HuH-7.5 (cell line): ENCODE measurements at places on chromosomes 2 and 18.
A peak's percentile ranks its signal among the peaks of the same experiment; 100 is the strongest.

GRCh38 chr18:54983041-54983686, 23.9 kb upstream of the CCDC68 start:
- peak; percentile 28 for DNase-seq

- DNase-seq = peak; percentile 13
These were observed 30.8 kb downstream of the C18orf54 start for GRCh38 chr18:54388203-54389142.

DNA sequence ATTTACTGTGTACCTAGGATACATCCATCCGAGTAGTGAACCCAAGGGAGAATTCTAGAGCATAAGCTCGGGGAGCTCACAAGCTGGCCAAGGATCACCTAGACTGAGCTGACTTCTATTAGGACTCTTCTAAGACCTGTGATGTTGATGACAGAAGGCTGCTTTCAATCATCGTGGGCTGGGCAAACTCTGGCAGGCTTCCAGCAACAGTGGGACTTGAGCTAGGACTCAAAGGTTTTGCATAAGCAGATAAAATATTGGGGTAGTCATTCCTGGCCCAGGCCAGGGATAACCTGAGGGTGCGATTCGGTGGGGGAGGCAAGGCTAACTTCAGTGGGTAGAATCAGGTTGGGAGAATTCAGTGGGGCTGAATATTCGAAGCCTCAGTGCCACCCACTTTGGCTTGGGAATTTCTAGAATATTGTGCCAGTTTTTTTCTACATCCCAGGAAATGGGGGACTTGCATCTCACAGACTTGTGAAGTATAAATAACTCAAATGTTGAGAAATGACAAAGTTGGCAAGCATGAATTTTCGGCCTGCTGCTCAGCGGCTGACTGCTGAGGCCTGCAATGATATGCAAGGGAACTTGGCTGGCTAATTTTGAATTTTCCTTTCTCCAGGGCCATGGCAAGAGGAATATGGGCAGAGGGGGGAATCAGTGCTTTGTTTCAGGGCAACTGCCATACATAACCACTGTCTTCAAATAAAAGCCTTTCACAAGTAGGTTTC, 274.3 kb downstream of the PRKCE start:
- DNase-seq = no peak

DNA sequence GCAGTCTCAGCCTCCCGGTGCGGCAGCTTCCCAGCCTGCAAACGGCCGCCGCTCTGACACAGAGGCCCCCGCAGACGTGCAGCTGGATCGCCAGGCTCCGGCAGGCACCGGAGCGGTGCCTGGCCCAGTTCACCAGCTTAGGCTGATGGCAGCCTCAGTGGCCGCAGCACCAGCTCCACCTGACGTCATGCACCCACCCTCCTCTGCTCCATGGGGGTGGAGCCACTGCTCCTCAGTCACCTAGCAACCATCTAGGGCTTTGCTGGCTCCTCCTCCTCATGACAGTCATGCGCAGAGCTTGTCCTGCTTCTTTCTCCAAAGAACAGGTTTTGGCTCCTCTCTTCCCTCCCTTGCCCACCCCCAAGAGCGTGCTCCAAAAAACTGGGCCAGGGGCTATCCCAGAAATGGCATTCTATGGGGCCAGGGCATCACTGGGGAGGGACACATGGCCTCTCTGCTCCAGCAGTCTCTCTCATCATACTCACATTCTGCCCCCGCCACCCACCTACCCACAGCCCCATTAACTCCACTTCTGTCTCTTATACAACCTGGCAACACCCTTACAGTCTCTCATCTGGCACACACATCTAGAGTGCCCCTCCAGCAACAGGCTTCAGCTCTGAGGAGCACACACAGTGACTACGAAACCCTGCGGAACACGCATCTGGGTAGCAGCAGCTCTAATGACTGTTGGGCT, 5.5 kb downstream of the DCTN1 start:
- DNase-seq = no peak

- no peak for DNase-seq
These were observed 1.1 kb downstream of the ITGAV start for GRCh38 chr2:186590759-186591505.

DNA sequence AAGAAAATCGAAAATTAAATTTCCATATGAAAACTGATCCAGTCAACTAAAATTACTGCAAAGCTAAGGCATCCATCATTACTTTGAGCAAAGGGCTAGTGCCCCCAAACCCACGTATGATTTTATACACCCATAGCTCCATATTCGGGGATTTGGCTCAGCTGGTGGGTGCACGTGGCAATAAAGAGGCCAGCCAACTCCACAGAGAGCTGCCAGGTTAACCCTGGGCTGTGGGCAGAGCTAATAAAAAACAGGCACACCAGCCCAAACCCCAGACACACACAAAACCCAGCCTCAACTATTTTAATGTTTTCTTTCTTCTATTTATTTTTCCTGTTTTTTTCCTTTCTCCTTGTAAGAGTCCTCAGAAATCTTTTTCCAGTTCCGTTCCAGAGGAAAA, 151.3 kb upstream of the SOX11 start:
- no peak for DNase-seq

DNA sequence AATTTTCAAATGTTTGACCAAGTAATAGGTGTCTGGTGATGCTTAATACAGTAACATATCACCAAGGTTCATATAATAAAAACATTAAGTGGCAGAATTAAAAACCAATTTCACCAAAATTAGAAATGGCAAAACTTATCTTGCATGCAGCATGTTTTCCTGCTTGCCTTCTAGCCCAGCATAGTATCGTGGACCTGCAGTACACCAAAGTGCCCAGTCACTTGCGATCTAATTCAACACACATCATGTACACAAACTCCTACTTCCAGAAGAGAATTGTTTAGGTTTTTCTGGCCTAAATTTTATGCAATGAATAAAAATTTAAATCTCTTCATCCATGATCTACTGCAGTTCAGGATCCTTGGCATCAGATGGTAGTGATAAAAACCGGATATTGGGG, 28.9 kb downstream of the LPIN2 start:
- no peak for DNase-seq

GRCh38 chr2:9206991-9207640, 504 bp downstream of the ASAP2 start:
- DNase-seq = peak; percentile 46

GRCh38 chr2:118738524-118739308, 108.7 kb downstream of the EN1 start:
- DNase-seq = no peak

DNA sequence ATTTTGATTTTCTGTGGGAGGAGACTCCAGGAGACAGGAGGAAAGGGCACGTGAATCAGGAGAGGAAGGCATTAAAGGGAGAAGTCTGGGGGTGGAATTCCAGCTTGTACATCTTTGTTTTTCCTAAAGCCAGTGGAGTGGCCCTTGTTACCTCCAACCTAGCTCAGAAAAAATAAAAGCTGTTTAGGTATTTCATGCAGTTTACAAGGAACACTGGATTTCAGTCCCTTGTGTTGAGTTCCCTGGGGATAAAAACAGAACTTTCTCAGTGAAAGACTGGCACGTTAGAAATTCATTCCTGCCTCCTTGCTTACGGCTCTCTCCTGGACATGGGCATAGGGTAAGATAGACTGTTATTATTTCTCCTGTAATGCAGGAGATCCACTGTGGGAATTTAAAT, 170.2 kb downstream of the ZEB2 start:
- DNase-seq = no peak

DNA sequence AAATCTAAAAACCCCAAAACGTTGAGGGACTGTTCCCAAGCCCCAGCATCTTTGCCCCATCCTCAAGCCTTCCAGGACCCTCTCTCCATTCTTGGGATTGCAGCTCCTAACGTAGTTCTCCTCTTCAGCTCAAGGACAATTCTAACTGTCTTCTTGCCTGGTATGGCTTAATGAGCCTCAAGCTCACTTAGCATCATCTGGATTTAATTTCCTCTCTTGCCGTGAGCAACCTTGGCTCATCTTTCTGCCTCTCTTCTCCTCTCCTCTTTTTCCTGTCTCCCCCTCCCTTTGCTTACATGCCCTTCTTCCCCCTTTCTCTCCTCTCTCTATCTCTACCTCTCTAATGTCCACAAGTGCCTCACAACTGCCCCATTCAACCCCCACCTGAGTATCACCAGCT, 44.2 kb downstream of the TACR1 start:
- no peak for DNase-seq

GRCh38 chr2:55119711-55120487, 69.6 kb upstream of the RTN4 start:
- no peak for DNase-seq

DNA sequence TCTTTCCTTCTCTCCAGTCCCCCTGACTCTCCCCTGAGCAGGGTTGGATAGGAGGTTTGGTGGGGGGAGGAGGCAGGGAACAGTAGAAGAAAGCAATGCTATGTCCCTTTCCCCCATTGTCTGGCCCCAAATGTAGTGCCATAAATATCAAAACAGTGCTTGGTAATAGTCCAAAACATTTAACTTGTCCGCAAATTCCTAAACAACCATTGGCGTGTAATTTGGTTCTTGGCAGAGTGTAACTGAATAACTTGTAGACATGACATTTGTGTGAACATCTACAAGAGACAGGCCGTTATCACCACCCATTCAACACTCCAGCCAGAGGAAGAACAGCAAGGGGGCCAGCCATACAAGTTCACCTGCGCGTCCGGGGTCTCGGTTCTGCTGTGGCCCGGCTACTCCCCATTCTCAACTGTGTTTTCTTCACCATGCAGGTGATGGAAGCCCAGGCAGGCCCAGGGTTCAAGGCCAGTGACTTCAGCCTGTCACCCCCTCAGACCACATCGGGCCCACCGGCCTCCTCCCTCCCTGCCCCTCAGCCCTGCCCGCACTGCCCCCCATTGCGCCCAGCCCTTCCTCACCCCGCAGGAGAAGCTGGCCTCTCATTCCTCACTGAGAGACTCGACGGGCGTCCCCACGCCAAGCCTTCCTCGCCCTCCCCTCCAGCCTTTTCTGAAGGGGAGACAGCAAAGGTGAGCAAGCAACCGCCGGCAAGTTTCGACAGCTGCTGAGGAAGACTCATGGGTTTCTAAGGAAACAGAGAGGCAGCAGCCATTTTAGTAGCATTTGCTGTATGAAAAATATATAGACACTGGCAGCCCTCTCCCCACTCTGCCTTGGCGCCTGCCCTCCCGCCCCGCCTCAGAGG, 699 bp upstream of the RAPGEF4 start:
- no peak for DNase-seq

- DNase-seq = no peak
These were observed 68.7 kb downstream of the NPAS2 start for GRCh38 chr2:100888601-100889000.

GRCh38 chr2:16899958-16900357, 234.3 kb upstream of the CYRIA start:
- DNase-seq = no peak

- DNase-seq = no peak
These were observed 150.2 kb upstream of the EPAS1 start for GRCh38 chr2:46146866-46147502.

- DNase-seq = no peak
These were observed 1.9 kb downstream of the ANXA4 start for GRCh38 chr2:69743847-69744264.

DNA sequence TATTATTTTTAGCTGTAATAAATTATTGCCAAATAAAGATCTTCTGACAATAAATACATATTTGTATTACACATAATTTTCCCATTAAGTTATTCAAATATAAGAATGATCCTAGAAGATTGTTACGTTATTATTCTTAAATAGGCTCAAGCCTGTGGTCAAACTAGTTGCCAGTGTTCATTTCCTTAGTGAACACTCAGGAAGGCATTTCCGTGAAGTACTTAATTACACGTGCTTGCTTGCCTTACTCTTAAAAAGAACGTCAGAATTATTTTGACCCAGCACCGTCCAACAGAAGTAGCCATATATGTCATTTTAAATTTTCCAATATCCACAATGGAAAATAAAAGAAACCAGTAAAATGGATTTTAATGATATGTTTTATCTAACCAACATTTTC, 249.8 kb downstream of the TXNL1 start:
- no peak for DNase-seq

- DNase-seq = no peak
These were observed 29.5 kb downstream of the SLC39A10 start for GRCh38 chr2:195686564-195686963.

DNA sequence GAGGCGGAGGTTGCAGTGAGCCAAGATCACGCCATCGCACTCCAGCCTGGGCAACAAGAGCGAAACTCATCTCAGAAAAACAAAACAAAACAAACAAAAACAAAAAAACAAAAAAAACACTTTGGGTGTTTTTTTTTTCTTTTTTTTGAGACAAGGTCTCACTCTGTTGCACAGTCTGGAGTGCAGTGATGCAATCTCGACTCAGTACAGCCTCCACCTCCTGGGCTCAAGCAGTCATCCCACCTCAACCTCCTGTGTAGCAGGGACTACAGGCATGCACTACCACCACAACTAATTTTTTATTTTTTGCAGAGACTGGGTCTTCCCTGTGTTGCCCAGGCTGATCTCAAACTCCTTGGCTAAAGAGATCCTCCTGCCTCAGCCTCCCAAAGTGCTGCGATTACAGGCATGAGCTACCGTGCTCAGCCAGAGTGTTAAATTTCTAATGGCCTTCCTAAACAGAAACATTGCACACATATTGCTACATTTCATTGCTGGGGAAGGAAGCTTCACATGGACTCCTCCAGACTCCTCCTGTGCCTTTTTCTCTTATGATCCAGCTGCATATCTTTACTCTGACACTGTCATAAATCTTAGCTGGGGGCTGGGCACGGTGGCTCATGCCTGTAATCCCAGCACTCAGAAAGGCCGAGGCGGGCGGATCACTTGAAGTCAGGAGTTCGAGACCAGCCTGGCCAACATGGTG, 19.7 kb downstream of the STARD7 start:
- DNase-seq = no peak

GRCh38 chr2:240645801-240646175, 20.5 kb downstream of the GPR35 start:
- DNase-seq = no peak

DNA sequence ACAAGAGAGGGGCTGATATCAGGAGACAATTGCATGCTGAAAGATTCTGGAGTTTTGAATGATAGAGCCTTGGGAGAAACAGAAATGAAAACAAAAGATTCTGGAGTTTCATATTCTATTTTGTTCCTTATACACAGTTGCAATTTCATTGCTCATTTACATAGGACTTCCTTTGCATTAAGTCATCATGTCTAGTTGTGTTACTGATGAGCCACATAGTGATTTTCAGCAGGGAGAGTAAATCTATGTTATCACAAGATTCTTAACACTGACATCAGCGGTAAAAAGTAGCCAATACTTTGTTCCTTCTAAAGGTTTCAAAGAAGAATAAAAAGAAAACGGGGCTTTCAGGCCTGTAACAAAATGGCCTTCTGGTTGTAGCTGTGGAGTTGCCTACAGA, 7.1 kb downstream of the ADAM17 start:
- no peak for DNase-seq

DNA sequence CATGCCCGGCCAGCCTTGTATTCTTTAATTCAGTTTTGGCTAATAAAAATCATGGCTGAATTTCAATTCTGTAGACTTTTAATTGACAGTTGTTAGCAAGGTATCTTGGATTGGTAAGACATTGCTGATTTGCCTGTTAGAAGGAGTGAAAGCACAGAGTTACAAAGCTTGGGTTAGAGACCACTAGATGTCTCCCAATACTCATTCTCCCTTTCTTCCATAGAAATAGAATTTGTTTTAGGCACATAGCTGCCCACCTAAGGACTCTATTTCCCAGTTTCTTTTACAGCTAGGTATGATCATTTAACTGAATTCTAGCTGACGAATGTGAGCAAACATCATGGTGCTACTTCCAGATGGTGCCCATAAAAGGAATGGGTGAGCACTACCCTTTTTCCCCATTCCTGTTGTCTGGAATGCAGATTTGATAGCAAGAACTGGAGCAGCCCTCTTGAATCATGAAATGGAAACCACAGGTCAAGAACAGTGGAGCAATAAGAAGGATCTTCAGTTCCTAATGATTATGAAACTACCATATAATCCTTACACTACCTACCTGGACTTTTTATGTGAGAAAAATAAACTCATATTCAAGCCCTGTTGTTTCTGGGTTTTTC, 17.5 kb downstream of the PECR start:
- no peak for DNase-seq
